ENCODE measurements at places on chromosomes 4 and X.

- DNase-seq = no peak
Measured at GRCh38 chr4:917466-917865, 14.7 kb downstream of the GAK start.

GRCh38 chrX:11261260-11261659 lies 32.0 kb upstream of the AMELX start:
- no peak for DNase-seq

- no peak for DNase-seq
Measured at GRCh38 chrX:103800318-103800717, 23.7 kb downstream of the PLP1 start.

DNA sequence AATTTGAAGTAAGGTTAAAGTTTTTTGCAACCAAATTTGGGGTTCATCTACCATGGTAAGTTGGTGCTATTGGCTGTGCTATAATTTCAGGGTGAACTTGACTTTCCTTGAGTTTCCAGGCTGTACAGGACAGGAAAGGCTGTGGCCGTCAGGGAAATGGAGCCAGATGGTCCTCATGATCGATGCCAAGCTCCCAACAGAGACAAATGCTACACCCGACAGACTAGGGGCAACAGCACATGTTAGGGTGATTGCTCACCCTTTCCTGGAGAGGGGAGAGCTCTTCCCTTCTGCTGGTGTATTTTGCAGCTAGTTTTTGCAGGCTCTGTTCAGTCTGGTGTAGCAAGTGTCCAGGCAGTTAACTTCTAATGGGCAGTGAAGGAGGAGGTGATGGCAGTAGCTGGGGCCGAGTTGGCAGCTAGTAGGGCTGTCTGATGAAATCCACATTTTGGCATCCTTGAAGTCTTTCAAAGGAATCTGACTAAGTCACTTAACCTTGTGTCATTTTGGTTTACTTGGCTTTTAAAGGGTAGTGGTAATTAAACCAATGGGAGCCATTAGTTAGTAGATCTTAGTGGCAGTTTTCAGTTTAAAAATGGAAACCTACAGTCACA lies 47.8 kb downstream of the GAB1 start:
- DNase-seq = no peak

- no peak for DNase-seq
Measured at GRCh38 chr4:171067422-171067821, 745.8 kb upstream of the GALNTL6 start.

DNA sequence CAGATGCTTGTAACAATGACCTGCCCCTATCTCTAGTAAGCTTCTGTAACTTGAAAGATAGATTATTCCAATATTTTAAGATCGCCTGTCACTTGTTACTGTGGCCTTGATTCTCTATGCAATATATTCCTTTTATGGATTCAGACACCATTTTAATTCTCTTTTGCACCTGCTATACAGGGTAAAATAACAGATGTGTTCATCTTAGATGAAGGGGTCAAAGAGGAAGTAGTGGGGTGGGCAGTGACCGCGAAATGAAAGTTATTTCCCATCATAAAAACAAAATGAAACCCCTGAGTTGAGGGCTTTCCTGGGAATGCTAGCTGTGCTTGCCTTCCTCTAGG lies 175.9 kb downstream of the TSPAN5 start:
- DNase-seq = no peak

GRCh38 chr4:72951628-72952027 lies 117.9 kb downstream of the COX18 start:
- DNase-seq = no peak

DNA sequence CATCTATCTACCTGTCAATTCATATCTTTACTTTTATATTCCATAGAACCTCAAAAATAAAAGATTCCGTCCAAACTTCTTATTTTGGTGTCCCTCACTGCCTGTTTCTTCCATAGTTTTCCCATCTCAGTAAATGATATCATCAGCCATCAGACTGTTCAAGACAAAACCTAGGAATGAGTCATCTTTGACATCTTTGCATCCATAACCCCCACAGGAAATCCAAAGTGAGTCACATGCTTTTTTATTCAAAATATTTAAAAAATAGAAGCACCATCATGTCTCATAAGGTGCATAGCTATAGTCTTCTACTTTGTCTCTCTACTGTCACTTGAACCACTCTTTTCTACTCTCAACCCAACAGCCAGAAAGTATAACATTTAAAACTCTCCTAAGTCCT lies 29.9 kb upstream of the CXXC4 start:
- DNase-seq = no peak

GRCh38 chr4:126992910-126993309 lies 639.8 kb upstream of the INTU start:
- DNase-seq = no peak

- DNase-seq = no peak
Measured at GRCh38 chrX:112641449-112641848, 38.3 kb downstream of the LHFPL1 start.

DNA sequence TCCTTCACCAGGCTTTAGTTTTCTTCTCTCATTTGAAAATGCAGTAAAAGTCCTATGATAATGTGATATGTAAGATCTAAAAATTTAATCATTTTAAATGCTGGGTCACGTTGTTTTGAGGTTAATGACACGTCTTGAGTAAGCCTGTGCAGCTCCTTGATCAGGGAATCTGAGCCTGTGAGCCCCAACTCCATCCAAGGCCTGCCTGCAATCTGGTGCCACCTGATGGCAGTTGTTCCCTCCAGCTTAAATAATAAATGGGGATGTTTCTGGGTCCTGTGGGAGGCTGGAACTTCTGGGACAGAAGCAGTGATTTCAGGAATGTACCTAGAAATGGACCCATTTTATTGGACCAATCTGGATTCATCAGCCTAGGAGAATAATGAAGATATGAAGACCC lies 455.4 kb upstream of the ADGRL3 start:
- DNase-seq = no peak
